Activated CD8-positive, alpha-beta memory T cell treated with anti-CD3 and anti-CD28 coated beads for 24 hours (primary cell): ENCODE measurements at places on chromosomes 16 and 17.
A peak's percentile ranks its signal among the peaks of the same experiment; 100 is the strongest.

DNA sequence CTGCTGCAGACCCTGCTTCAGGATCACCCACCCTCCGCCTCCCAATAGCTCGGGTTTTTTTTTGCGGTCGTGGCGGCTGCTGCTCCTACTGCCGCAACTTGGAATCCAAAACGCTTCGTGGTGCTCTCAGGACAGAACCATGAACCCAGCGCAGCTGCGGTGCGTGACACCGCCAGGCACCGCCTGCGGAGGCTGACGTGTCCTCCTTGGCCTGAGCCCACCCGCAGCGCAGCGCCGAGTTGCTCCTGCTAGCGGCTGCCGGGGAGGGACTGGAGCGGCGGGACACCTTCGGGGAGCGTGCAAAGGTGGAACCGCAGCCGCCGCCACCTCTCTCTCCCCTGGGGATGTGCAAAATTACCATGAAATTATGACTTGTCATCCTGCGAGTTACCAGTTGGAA lies 1893.0 kb downstream of the TP53TG3F start:
- DNase-seq = no peak

DNA sequence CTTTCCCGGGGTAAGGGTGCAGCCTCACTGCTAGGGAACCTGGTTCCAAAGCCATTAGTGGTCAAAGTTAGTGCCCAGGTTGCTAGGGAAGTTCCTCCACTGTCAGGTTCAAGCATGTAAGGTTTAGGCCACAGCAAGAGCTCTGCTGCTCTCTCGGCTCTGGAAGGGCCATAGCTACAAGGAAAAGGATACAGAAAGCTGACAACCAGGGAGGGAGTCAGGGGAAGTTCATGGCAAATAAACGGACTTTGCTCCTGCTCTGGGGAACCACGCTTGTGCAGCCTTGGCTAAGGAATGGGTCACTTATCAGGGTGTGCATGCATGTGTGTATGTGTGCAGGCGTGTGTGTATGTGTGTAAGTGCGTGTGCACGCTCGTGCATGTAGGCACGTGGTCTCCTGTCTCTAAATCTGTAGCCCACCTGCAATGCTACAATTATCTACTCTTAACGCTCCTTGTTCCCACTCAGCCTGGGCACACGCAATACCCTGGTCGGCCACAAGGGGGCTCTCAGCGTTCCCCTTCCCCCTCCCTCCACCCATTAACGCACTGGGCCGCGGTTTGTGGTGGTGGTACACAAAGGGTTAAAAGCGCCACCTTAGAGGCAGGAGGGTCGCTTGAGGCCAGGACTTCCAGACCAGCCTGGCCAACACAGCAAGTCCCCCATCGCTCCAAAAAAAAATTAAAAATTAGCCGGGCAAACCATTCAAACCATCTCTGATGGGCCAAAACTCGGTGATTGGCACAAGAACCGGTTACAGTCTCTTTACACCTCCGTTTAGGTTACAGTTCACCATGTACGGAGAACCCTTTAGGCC lies 48.4 kb upstream of the KDM8 start:
- DNase-seq = peak; percentile 90

- DNase-seq = no peak
These were observed 75.4 kb downstream of the YPEL2 start for GRCh38 chr17:59406808-59407381.

- DNase-seq = no peak
These were observed 30.5 kb downstream of the PEMT start for GRCh38 chr17:17560975-17561374.

GRCh38 chr16:8519179-8519578 lies 71.1 kb downstream of the TMEM114 start:
- DNase-seq = no peak

DNA sequence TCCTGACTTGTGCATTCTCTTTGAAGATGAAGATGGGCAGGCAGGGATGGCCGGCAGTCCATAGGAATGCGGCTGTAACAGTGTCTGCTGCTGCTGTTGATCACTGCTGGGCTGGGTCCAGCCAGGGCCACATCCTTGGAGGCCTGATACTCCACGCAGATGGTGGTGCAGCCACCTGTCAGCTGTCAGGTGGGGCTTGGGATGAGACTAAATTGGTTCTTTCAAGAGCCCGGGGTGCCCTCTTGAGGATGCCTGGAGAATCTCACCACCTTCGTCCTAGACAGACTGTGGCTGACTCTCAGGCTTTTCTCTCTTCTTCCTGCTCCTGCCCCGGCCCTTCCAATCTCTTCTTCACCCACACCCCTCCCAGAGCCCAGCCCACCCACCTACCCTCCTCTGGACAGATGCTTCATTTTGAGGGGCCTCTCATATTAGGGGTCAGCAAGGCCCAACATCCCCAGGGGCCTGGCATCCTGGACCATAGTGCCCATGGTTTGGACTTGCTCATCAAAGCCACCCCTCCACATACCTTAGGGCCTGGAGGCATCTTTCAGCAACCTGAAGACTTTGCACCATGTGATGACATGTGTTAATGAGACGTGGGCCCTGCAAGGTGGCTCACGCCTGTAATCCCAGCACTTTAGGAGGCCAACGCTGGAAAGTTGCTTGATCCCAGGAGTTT lies 19.1 kb downstream of the OSBPL7 start:
- peak; percentile 81 for DNase-seq

DNA sequence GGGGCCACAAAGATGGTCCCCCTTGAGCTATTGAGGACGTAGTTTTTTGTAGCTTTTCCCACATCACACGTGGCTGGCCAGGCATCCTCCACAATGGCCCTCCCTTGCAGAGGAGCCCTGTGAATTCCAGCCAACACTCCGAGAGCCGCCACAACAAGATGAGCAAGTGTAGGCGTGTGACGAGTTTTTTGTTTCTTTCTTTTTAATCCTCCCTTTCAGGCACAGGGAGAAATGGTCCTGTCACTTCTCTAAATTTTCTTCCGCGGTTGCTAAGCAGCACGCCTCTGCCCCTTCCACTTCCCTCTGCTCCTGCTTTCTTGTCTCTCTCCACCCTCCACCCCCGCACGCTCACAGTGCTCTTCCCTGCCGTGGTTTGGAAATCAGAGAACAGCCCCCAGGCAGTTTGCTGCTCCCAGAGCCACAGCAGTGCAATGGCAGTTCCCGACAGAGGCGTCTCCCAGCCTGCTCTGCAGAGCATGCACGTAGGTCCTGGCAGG lies 68.0 kb upstream of the MRTFB start:
- no peak for DNase-seq
